Suppressor macrophage (primary cell): ENCODE measurements at places on chromosomes 13 and 19.

DNA sequence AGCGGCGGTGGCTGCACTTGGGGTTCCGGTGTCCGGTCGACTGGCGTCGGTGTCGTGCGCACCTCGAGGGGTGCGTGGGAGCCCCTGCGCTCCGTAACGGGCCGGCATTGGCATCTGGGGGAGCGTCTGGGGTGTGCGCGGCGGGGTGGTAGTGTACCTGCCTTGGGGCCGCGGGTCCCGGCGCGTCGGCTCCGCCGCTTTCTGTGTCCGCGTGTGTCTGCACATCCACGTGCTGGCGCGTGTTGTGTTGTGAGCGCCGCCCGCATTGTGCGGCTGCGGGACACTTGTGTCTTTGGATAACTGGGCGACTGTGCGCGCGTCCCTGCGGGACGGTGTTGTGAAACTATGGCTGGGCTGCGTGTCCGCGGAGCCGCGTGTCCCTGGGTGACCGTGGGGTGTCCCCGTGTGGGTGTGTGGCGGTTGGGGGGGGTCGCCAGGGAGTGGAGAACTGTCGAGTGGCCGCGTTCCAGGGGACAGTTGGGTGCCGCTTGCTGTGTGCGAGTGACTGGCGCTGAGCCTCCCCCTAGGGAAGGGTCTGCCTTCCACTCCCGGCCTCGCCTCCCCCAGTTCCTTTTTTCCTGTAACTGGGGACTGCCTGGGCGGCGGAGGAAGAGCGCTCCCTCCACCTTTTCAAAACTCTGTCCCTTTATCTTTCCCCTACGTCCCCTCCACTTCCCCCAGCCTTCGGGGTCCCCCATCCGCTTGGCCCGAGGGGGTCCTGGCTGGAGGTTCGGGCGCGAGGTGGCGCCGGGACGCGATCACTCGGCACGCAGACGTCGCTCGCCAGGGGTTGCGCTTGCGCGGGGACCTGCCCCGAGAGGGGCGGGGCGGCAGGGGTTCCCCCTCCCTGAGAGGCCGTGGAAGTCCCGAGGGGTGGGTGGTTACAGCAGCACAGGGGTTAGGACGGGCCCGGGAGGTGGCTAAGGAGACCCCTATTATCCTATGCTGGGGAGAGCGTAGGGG is 5.7 kb upstream of the NFIC start:
- peak; percentile 81 for DNase-seq

- no peak for DNase-seq
Observed at GRCh38 chr13:110179116-110179856, 127.7 kb downstream of the COL4A1 start.

DNA sequence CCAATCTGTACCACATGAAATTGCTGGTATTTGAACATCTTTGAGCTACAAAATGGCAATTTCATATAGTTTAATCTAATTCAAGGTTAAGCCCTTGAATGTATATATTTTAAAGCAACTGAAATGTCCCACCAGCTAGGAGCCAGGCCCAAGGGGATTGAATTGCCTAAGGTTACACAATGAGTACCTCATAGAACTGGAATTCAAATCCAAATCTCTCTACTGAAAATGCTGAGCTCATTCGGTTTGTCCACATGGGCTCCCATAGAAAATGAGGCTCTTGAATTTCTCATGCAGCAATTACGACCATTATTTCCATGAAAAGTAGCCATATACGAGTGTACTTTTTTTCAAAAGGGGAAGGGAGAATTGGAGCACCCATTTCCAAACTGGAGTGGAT is 31.5 kb upstream of the FNDC3A start:
- no peak for DNase-seq

DNA sequence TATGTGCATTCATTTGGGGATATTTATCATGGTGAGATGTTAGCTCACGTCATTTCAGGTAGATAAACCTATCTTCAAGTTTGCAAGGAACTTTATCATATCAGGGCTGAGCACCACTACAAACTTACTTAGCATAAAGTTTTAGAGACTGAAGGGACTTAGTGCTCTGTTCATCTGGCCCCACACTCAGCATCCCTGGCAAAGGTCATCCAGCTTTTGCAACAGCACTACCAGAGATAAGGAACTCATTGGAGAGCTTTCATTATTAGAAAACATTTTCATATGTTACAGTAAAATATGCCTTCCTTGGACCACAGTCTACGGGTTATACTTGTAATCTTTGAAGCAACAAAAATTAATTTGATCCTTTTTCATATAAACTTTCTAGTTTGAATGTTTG is 263.4 kb downstream of the POU4F1 start:
- no peak for DNase-seq

DNA sequence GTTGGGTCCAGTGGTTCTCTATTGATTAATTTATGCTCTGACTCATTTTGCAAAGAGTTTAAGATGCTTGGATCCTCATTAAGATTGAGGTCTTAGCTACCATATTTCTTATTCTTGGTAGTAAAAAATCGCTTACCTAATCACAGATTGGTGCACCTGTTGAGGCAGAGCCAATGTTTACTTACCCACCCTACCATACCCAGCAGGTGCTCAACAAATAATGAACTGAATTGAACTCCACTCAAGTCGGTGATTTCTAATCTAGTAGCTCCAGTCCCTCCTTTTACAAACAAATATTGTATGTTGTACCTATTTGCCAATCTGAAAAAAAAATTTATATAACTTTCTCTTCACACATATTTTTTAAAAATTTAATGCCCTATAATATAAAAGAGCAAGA is 361.0 kb downstream of the FGF14 start:
- DNase-seq: no peak

DNA sequence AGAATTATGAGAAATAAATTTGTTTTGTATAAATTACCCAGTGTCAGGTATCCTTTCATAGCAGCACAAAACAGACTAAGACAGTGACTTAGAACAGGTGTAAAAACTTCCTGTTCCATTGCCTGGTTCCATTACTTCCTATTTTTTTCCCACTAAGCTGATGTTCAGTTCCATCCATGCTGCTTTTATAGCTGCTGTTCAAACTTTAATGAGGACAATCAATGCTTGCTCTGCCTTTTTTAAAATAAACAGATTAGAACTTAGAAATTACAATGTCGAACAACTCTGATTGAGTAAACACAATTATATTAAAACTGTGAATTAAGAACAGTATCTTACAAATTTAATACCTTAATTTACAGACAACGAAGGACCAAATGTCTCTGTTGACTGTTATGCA is 818.9 kb downstream of the OLFM4 start:
- no peak for DNase-seq

GRCh38 chr13:30623392-30623791 is 5.7 kb downstream of the USPL1 start:
- DNase-seq: no peak
